NCI-H2029 (cell line): ENCODE measurements at places on chromosomes 2 and 18.

GRCh38 chr2:157769856-157770255 is 106.3 kb downstream of the ACVR1 start:
- no peak for DNase-seq

DNA sequence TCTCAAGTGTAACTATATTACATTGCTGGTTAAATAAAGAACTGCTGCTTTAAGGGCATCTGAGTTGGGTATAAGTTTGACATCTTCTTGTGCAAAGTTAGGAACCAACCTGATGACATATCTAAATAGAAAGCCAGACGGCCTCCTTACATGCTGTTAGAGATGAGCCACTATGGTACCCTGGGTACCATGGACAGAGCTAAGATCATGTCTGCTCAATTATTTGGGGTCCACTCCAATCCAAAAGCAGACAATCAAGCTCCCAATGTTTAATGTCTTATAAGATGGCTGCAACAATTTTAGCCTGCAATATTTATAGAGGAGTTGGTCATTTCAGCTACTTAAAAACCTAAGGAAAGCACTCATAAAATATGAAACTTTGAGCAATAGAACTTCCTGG is 86.2 kb downstream of the UPP2 start:
- DNase-seq: no peak

DNA sequence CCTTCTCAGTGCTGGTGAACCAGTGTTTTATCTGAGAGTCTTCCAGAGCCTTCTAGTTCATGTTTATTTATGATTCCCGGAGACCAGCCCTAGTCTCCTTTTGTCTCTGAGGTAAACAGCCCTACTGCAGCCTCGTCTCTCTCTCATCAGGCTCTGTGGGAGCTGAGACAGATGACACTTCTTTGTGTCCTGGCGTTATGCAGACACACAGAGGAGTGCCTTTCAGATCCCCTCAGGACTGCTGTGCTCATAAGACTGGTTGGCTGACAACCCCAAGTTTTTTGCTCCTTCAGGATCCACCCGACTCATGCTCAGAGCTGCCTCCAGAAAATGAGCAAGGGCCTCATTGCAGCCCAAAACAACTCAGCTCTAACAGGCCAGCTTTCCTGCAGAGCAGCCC is 523.8 kb upstream of the SPHKAP start:
- DNase-seq: no peak

DNA sequence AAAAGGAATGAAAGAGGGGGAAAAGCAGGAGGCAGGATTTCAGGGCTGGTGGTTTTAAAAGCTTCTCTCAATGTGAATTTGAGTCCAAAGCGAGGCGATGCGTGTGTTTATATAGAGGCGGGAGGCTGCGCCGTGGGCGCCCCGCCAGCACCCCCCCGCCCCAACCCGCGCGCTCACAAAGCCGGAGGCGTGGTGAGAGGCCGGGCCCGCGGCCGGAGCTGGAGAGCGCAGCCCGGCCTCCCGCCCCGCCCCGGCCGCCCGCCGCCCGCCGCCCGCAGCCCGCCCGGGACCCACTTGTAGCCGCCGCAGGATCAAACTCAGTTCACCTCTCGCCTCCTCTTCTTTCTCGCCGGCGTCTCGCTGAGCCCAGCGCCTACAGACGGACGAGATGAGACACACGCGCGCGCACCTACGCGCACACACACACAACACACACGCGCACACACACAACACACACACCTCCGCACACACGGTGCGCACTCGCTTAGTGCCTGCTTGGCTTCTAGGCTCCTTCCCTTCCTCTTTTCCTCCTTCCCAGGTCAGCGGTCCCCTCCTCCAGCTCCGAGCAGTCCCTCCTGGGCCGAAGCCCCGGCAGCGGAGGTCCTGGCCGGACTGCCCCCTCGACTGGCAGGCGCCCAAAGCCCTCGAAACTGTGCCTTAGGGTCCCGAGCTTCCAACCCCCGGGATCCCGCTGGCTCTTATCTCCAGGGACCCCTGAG is 1.3 kb upstream of the CYP26B1 start:
- no peak for DNase-seq

GRCh38 chr2:172147944-172148650 is 45.4 kb upstream of the DLX2 start:
- DNase-seq: no peak

DNA sequence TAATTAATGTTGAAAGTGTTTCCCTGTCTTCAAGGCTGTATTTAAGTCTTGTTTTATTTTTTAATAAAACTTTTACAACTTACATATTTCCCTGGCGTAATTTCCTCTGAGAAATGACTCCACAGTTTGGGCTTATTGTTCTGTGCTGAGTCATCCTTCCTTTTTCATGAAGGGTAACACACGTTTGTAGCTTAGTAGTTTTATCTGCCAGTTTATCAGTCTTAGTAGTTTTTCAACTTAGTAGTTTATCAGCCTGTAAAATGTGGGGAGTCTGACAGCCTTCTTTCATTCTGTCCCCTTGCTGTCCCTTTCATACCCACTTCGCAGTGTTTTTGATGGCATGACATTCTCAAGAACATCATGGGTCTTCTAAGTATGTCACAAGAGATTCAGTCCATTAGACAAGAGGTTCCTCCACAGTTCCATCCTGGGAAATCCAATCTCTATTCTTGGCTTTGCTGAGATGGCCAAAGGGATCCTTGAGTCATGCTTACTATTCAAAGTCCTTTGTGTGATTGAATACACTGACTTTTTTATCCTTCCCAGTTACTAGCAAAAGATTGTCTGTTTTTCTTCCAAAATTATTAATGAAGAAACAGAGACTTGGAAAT is 60.0 kb upstream of the SGPP2 start:
- no peak for DNase-seq

DNA sequence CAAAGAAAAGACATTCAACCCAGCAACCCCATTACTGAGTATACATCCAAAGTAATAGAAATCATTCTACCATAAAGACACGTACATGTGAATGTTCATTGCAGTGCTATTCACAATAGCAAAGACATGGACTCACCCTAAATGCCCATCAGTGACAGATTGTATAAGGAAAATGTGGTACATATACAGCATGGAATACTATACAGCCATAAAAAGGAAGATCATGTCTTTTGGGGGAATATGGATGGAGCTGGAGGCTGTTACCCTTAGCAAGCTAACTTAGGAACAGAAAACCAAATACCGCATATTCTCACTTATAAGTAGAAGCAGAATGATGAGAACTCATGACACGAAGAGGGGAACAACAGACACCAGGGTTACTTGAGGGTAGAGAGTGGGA is 145.9 kb downstream of the GULP1 start:
- no peak for DNase-seq

- no peak for DNase-seq
Measured at GRCh38 chr2:53312721-53313120, 454.9 kb upstream of the CHAC2 start.

DNA sequence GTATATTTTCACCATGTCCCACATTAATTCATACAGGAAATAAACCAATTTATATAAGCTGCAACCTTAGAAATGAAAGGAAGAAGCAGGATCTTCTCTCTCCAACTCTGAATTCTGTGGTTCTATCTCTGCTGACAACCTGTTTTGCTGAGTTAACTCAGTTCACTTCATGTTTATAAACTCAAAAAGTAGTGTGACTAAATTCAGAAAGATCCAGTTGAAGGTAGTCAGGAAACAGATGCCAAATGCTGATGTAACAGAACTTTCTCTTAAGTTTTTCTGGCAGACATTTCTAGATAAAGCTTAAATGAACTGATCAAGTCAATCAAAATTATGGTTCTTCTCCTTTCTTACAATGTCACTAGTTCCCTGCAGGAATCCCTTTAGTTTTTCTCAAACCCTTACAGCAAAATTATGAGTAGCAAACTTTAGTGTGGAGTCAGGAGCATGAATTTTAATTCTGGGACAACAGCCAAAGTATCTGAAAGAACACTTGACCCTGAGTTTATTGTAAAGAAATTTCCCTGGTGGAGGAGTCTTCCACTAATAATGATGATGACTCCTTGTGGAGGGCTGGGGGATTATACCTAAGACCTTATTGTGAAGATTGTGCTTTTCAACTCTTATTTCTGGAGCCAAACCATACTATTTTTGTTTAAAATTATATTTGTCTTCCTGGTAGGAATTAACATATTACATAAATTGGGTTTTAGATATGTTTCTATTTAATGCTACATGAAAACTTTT is 216.9 kb downstream of the MYO3B start:
- DNase-seq: no peak

DNA sequence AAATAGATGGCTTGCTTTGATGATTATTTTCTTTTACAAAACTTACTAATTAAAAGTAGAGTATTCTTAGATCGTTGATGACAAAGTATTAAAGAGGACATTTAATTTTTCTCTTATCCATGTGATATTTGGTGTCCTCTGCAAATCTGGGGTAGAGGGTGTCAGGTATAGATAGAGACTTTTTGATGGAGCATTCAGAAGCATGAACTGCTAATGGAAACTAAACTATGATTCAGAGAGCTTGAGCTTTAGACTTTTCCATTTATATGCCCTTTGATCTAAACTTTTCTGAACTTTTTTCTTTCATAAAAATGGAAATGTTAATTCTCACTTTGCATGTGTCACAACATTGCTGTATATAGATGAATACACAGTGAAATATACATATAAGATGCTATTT is 619.7 kb downstream of the PLCL1 start:
- DNase-seq: no peak

DNA sequence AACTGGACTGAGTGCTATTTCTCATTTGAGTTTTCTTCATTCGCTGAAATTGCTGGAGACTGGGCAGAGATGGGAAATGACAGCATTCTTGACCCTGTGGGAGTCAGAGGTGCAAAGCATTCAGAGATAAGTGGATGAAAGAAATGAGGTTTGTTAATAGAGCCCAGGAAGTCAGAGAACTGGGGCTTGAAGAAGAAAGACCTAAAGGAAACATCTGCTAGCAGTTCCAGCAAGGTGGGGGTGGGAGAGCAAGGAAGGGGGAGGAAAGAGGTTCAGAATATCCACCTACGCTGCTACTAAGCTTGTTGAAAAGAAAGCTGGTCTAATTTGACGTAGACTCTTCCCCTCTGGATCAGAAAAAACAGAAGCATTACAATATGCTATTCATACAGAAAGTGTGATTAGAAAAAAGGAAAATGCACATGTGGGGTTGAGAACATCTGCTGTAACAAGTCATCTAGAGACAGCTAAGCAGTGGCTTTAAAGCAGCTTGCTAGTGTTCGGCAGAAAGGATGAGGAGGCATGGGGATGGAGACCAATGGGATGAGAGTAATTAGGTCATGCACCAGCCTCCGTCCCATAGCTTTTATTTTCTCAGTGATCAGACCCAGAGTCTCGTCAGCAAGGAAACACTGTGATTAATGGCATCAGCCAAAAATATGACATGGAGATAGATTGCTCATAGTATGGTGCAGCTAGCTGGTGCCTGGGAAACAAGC is 29.7 kb downstream of the NAB1 start:
- no peak for DNase-seq

DNA sequence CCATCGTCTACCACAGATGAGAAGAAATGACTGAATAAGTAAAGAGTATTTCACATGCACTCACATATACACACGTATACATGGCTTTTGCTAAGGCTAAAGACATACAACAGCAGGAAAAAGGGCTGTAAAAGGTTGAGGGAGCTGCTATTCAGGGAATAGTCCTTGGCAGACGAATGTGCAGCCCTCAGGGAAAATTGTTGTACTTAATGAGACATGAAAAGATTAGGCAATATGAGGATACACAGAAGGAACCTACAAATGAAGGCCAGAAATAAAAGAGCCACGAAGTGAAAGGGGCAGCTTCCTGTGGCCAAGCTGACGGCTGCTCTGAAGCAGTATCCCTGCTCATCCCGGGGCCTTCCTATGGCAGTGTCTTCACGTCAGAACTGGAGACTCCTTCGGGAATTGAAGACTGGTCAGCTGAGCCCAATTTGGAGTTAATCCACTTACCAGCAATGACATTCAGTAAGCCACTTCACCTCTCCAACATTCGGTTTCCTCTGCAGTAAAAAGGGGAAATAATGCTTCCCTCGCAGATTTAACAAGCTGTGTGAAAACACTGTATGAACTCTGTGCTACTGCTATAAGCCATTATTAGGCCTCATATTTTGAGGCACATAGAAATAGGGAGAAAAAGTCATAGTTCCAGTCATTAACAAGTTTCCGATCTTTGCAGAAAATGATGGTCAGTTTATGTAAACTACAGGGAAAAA is 221.8 kb downstream of the STK39 start:
- no peak for DNase-seq

- no peak for DNase-seq
Measured at GRCh38 chr18:22169889-22170420, 566 bp downstream of the GATA6 start.

GRCh38 chr2:181915102-181915501 is 23.6 kb downstream of the ITPRID2 start:
- DNase-seq: no peak

DNA sequence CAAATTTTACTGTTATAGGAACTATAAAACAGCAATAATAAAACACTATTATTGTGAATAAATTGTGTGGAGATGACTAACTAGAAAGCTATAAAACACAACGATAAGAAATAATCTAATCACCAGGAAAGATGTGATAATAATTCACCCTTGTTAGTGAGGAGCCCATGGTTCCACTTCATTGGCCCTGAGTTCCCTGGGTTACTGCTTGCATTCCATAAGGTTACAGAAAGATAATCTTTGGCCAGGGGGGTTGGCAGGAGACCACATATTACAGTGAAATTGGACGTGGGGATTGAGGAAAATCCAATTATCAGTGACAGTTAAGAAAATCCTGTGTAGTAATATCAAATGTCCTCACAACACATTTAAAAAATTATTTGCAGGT is 2.5 kb upstream of the CPO start:
- no peak for DNase-seq

- peak; percentile 64 for DNase-seq
Measured at GRCh38 chr2:226791056-226791486, 8.5 kb downstream of the IRS1 start.

GRCh38 chr2:163601377-163601776 is 134.4 kb downstream of the FIGN start:
- no peak for DNase-seq

GRCh38 chr2:152352616-152353015 is 17.6 kb downstream of the FMNL2 start:
- DNase-seq: no peak

- no peak for DNase-seq
Measured at GRCh38 chr2:190812506-190813294, 67.9 kb upstream of the GLS start.

DNA sequence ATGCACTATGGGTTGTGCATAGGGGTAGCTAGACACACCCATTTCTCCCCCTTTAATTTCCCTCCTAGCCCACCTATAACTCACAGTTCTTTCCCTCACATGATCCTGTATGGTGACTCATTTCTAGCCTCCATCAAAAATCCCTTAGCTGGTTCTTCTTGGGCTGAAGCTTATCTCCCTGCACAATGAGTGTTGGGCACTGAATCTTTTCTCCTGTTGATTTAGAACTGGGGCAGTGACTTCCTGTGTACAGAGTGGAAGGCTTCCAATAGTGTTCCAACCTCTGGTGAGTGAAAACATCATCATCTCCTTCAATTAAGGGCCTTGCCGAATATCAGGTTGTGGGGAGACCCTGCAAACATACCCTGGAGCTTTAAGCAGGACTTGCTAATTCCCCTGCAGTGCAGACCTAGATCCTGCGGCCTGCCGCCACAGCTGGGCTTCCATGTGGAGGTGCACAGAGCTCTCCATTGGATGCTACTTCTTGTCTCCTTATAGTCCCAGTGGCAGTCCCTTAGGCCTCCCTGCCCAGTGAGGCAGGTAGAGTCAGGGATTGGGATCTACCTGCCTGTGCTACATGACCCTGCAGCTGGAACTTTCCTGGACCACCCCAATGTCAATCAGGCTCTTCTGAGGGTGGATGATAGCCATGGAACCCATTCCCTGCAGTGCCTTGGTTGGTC is 121.8 kb downstream of the PLB1 start:
- DNase-seq: no peak

GRCh38 chr2:72924353-72925240 is 7.3 kb downstream of the EMX1 start:
- no peak for DNase-seq

- DNase-seq: no peak
Measured at GRCh38 chr2:198102856-198103255, 298.5 kb downstream of the PLCL1 start.
